CD8-positive, alpha-beta memory T cell (primary cell): ENCODE measurements at places on chromosomes 6 and 20.

GRCh38 chr6:21777846-21778245 lies 184.3 kb downstream of the SOX4 start:
- DNase-seq, result no peak
- no peak overlapping the region for H3K4me3 ChIP-seq
- no peaks in the 10 kb centered on the region for H3K4me1 ChIP-seq
- no peak overlapping the region for H3K27ac ChIP-seq
- no peaks in the 10 kb centered on the region for H3K36me3 ChIP-seq

GRCh38 chr20:35437599-35437998 lies 429 bp downstream of the GDF5 start:
- H3K4me1 ChIP-seq, result no peaks in the 10 kb centered on the region
- no peaks in the 10 kb centered on the region for H3K27me3 ChIP-seq
- no peak overlapping the region for H3K4me3 ChIP-seq

DNA sequence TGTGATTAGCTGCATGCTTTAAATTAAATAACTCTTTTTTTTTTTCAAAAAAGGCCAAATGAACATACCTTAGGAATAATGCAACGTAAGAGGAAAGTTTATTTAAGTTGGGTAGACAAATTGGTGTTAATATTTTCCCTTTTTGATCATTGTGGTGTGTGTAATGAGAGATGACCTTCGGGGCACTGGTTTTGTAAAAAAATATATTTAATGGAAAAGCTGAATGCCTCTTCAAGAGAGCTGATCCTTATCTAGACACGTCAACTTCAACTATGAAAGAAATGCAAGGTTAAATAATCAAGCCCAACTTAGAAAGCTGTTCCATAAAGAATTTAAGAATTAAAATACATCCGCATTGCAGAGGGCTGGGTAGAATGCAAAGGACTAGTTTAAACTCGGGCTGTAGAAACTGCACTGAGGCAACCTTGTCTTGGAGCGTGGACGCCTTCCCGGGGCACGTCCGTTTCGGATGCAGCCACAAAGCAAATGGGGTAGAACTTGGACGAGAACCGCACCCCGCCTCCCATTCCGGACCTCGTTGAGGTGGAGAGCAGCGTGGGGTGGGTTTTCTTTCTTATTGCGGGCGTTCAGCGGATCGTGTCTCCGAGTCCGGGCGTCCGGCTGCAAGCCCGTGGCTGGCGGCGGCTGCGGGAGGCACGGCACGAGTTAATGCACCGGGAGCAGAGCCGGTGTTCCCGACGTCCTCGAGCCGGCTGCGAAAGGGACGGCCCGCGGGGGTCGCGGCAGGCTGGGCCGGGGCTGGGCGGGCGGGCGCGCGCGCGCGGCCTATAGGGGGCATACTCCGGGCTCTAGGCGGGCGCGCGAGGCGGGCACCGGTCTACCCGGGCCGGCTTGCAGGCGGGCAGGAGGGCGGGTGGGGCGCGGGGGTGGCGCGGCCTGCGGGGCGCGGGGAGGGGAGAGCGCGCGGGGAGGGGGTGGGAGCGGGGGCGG lies 1.9 kb downstream of the JARID2 start:
- no peaks in the 10 kb centered on the region for H3K27me3 ChIP-seq
- peaks cover 39% of the 10 kb centered on the region for H3K4me1 ChIP-seq
- peak overlapping the region; percentile 78 for H3K27ac ChIP-seq
- peak; percentile 62 for DNase-seq

GRCh38 chr6:77095936-77096627 lies 367.2 kb downstream of the HTR1B start:
- no peak overlapping the region for H3K4me3 ChIP-seq
- no peak for DNase-seq
- no peak overlapping the region for H3K27ac ChIP-seq
- no peaks in the 10 kb centered on the region for H3K27me3 ChIP-seq

DNA sequence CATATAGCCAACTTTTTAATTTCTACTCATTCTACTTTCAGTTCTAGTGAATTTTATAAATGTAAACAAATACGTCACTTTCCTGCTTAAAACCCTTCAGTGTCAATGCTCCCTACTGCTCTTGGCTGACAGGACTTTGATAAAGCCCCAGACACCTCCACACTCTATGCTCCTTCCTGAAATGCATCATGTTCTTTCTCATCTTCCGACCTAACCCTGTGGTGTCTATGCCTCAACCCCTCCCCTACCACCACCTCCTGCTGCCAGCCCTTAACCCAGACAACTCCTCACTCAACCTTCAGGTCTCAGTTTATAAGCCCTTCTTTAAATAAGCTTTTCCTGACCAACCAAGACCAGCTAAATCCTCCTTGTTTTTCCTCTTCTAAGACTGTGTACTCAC lies 19.1 kb downstream of the TLDC2 start:
- H3K27ac ChIP-seq, result no peak overlapping the region
- H3K27me3 ChIP-seq, result no peaks in the 10 kb centered on the region
- DNase-seq, result no peak
- H3K4me1 ChIP-seq, result no peaks in the 10 kb centered on the region

DNA sequence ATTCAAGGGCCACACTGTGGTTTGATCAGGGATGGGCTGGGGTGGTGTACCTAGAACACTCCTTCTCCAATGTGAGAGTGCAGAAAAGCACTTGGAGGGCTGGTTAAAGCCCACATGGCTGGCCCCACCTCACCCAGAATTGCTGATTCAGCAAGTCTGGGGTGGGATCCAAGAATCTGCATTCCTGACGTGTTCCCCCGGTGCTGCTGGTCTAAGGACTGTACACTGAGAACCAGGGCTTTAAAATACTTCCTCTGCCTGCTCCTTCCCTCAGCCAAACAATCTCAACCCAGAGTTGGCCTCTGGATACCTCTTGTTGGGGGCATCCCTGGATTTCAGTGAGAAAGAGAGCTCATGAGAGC lies 13.4 kb upstream of the OCSTAMP start:
- no peak overlapping the region for H3K4me3 ChIP-seq
- no peaks in the 10 kb centered on the region for H3K36me3 ChIP-seq
- peaks cover 5% of the 10 kb centered on the region for H3K4me1 ChIP-seq
- no peak for DNase-seq

- H3K4me1 ChIP-seq, result no peaks in the 10 kb centered on the region
- H3K27me3 ChIP-seq, result no peaks in the 10 kb centered on the region
- H3K4me3 ChIP-seq, result no peak overlapping the region
- DNase-seq, result no peak
- H3K27ac ChIP-seq, result no peak overlapping the region
Observed at GRCh38 chr6:164812706-164813105, 496.7 kb downstream of the C6orf118 start.

- H3K27ac ChIP-seq, result no peak overlapping the region
- H3K4me3 ChIP-seq, result no peak overlapping the region
- H3K4me1 ChIP-seq, result no peaks in the 10 kb centered on the region
- DNase-seq, result no peak
- no peaks in the 10 kb centered on the region for H3K36me3 ChIP-seq
Observed at GRCh38 chr6:138485005-138485545, 14.2 kb downstream of the NHSL1 start.

- H3K4me3 ChIP-seq, result no peak overlapping the region
- H3K27me3 ChIP-seq, result no peaks in the 10 kb centered on the region
- H3K36me3 ChIP-seq, result no peaks in the 10 kb centered on the region
- H3K27ac ChIP-seq, result no peak overlapping the region
Observed at GRCh38 chr6:53671111-53671510, 5.6 kb upstream of the KLHL31 start.

DNA sequence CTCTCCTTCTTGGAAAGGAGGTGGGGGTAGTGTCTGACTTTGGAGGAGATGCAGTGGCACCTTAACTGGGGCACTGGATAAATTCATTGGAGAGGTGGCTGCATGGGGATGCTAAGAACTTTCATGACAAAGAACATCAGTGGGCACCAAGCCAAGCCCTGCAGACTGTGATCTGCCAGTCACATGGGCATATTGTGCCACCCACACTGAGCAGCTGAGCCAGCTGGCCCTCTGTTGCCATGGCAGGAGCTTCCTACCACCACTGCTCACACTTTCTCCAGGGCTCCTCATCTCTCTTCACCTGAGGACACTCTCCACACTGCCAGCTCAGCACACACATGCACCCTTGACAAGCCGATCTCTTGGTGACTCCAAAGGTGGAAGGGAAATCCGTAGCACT lies 715.6 kb downstream of the QKI start:
- DNase-seq, result no peak
- H3K27ac ChIP-seq, result no peak overlapping the region
- H3K4me3 ChIP-seq, result no peak overlapping the region
- H3K36me3 ChIP-seq, result no peaks in the 10 kb centered on the region
- no peaks in the 10 kb centered on the region for H3K27me3 ChIP-seq

- H3K36me3 ChIP-seq, result no peaks in the 10 kb centered on the region
- no peak overlapping the region for H3K4me3 ChIP-seq
- no peaks in the 10 kb centered on the region for H3K27me3 ChIP-seq
- no peak for DNase-seq
- no peaks in the 10 kb centered on the region for H3K4me1 ChIP-seq
- H3K27ac ChIP-seq, result no peak overlapping the region
Observed at GRCh38 chr6:14464055-14464454, 346.5 kb downstream of the CD83 start.

- H3K36me3 ChIP-seq, result no peaks in the 10 kb centered on the region
- no peaks in the 10 kb centered on the region for H3K4me1 ChIP-seq
- no peaks in the 10 kb centered on the region for H3K27me3 ChIP-seq
- no peak overlapping the region for H3K4me3 ChIP-seq
- no peak for DNase-seq
Observed at GRCh38 chr6:168197636-168198301, 118.8 kb upstream of the FRMD1 start.

DNA sequence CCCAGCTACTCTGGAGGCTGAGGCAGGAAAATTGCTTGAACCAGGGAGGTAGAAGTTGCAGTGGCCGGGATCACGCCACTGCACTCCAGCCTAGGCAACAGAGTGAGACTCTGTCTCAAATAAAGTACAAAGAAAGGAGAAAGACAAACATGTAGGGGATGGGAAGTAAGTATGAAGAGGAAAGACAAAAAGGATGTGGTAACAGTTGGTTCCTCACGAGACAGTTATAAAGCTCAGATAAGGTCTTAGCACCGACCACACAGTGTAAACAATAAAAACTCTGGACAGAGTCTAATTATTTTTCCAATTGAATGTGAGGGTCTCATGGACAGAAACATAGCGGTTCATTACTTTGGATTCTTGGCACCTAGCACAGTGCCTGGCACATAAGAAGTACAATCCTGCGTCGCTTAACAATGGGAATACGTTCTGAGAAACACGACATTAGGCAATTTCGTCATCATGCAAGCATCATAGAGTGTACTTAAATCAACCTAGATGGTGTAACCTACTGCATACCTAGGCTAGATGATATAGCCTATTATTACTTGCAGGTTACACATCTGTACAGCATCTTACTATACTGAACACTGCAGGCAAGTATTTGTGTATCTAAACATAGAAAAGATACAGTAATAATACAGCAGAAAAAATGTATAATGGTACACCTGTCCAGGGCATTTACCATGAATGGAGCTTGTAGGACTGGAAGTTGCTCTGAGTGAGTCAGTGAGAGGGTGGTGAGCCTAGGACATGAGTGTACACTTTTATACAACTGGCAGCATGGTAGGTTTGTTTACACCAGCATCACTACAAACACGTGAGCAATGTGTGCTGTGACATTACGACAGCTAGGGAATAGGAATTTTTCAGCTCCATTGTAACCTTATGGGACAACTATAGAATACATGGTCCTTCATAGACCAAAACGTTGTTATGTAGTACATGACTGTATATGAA lies 38.2 kb downstream of the MBOAT1 start:
- no peak overlapping the region for H3K4me3 ChIP-seq
- H3K27ac ChIP-seq, result no peak overlapping the region
- DNase-seq, result no peak
- peaks cover 12% of the 10 kb centered on the region for H3K4me1 ChIP-seq
- H3K27me3 ChIP-seq, result no peaks in the 10 kb centered on the region

GRCh38 chr6:161422710-161423680 lies 149.1 kb upstream of the AGPAT4 start:
- H3K4me3 ChIP-seq, result no peak overlapping the region
- no peak overlapping the region for H3K27ac ChIP-seq
- DNase-seq, result no peak
- H3K36me3 ChIP-seq, result no peaks in the 10 kb centered on the region
- no peaks in the 10 kb centered on the region for H3K27me3 ChIP-seq

DNA sequence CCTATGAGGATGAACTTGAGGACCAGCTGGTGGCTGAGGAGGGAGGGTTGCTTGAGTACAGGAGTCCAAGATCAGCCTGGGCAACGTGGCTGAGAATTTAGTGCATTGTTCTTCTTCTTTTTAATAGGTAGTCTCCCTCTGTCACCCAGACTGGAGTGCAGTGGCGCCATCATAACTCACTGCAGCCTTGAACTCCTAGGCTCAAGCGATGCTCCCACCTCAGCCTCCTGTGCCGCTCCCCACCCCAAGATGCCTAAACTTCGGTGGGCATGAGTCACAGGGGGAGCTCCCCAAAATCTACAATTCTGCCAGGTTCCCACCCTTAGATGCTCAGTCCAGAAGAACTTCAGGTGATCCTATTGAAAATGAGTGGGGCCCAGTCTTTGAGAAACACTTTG lies 21.4 kb downstream of the FAM50B start:
- H3K27me3 ChIP-seq, result peaks cover 2% of the 10 kb centered on the region
- H3K36me3 ChIP-seq, result no peaks in the 10 kb centered on the region
- H3K27ac ChIP-seq, result no peak overlapping the region
- DNase-seq, result no peak
- no peaks in the 10 kb centered on the region for H3K4me1 ChIP-seq
- H3K4me3 ChIP-seq, result no peak overlapping the region

- no peaks in the 10 kb centered on the region for H3K27me3 ChIP-seq
- H3K27ac ChIP-seq, result no peak overlapping the region
- no peak overlapping the region for H3K4me3 ChIP-seq
Observed at GRCh38 chr6:134529921-134530320, 212.0 kb upstream of the SGK1 start.

DNA sequence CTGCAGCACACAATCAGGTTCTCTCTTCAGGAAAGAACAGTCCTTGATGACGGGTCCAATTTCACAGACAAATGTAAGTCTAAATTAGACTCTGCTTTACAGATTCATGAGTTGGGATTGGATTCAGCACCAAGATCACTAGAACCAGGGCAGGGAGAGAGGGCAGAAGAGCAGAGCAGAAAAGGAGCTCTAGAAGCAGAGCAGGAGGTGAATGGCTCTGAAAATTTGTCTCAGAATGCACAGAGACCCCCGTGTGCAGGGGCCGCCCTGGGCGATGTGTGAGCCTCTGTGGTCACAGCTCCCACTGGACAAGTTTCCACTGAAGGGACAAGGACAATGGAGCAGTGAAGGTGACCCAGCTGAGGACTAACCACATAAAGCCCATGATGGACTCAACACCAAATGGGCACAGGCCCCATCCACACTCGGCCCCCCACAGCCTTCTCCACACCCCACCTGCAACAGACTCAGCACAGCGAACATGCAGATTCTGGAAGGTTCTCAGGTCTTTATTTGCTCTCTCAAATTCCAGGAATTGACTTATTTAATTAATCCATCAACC lies 3.5 kb downstream of the HLA-B start:
- H3K4me3 ChIP-seq, result peak overlapping the region; percentile 59
- H3K27me3 ChIP-seq, result no peaks in the 10 kb centered on the region
- H3K36me3 ChIP-seq, result peaks cover 31% of the 10 kb centered on the region
- peak overlapping the region; percentile 27 for H3K27ac ChIP-seq
- no peak for DNase-seq
- peaks cover 44% of the 10 kb centered on the region for H3K4me1 ChIP-seq
